ENCODE measurements at places on chromosomes 1 and 21.
A peak's percentile ranks its signal among the peaks of the same experiment; 100 is the strongest.

DNA sequence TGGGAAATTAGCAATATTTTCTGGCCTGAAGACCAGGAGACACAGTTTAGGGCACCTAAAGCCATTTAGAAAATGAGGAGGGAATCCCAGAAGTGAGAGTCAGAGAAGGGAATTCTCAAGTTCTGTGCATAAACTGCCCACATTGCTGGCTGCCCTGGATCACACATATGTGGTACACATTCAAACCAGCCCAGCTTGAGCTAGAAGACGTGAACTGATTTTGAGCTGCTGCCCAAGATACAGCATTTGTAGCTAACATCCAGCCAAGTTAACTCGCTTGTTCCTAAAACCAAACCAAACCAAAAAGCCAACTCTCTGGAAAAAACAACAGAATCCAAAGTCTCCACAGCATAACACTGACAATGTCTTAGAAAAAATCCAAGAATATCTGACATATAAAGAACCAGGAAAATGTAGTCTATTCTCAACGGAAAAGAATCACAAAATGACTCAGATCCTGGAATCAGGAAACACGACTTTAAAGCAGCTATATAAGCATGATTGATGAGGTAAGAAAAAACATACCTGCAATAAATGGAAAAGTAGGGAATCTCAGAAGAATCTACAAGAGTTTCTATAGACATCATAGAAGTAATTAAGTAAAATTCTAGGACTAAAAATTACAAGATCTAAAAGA lies 18.2 kb upstream of the QSOX1 start:
- no peak for DNase-seq

DNA sequence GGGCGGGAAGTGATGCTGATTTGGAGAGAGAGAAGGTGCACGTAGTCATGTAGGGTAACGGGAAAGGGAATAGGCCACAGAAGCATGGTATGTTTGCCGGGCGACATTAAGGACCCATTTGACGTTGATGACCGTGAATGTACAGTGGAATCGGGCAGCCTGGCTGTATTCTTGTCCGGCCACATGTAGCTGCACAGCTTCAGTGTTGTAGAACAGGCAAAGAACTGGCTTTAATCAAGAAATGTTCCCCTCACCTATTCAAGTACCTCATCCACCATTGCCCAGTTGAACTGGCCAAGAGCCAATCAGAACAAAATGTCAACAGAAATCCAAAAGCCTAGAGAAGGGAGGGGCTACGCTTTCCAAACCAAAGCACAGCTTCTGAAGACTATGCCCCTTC lies 104.8 kb downstream of the DHRS3 start:
- no peak for DNase-seq

GRCh38 chr1:211327346-211327921 lies 801 bp downstream of the TRAF5 start:
- DNase-seq = peak; percentile 62

- DNase-seq = no peak
Observed at GRCh38 chr1:15858069-15858670, 10.7 kb downstream of the SPEN start.

DNA sequence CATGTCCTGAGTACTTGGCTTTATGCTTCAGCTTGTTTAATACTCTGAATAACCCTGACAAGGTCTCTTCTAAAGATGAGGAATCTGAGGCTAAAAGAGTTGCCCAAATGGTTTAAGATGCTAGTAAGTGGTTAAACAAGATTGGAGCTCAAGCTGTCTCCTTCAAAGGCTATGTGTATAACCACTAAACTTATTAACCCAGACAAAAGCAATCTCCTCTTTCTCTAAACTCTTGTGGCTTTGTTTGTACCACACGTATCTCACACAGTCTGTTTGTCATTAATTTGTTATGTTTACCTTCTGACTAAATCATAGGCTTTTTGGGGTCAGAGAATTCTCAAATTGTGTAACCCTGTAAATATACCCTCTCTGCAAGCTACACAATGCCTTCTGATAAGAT lies 89.9 kb downstream of the HMCN1 start:
- no peak for DNase-seq

DNA sequence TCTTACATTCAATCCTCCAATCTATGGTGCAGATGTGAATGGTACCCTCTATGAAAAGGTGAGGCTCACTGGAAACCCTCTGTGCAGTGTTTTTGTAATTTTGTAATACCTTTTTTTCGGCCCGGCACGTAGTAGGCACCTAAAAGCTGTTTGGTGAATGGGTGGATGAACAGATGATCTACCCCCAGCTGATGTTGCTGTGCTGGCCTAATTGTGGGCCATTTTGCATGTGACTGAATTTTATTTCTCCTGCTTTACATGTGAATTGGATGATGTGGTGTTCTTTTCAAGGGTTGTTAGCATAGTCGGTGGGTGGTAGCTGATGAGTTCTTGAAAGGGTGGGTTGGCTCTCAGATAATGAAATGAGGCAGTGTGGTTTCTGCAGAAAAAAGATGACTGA lies 10.4 kb downstream of the KDM4A start:
- DNase-seq = no peak

DNA sequence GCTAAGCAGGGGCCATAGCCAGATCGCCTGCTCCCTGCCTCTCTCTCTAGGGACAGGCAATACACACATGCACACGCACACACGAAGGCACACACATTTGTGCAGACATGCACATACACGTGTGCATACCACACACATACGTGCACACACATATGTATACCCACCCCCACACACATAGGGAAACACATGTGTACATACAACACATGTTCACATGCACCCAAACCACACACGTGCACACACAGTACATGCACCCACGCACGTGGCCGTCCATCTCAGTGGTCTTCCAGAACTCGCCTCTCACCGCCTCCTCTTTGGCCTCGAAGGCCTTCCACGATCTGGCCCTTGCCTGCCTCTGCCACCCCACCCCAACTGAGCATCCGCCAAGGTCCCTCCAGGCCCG lies 25.3 kb upstream of the PEX10 start:
- DNase-seq = no peak

- no peak for DNase-seq
Observed at GRCh38 chr1:62318756-62319544, at the start of gene KANK4. TSS of gene KANK4 (minus strand) at chr1:62319434. CDS start at chr1:62281564, 37,870 bp downstream.

DNA sequence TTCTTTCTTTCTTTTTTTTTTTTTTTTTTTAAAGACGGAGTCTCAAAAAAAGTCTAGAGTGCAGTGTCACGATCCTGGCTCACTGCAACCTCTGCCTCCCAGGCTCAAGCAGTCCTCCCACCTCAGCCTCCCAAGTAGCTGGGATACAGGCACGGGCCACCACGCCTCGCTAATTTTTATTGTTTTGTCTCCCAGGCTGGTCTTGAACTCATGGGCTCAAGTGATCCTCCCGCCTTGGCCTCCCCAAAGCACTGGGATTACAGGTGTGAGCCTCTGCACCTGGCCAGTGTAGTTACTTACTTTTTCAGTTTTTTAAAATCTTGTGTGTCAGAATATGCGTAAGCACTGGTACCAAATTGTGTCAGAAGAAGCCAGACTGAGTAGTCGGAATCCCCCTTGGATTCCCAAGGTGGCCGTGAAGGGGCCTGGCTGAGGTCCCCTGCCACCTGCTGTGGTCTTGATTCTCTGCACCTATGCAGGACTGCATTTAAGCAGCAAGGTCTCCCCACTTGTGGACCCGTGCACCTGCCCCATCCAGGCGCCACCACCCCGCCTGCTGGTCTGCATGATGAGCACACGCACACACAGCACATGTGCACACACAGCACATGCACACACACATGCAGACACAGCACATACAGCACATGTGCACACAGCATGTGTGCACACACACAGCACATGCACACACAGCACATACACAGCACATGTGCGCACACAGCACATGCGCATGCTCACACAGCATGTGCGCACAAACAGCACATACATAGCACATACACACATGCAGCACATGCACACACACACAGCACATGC lies 47.5 kb downstream of the PCNT start:
- DNase-seq = no peak

GRCh38 chr1:157834430-157834829 lies 7.2 kb downstream of the CD5L start:
- DNase-seq = no peak

GRCh38 chr1:39102537-39103327 lies 76.6 kb downstream of the NDUFS5 start:
- DNase-seq = peak; percentile 70

GRCh38 chr1:193109619-193110018 lies 4.4 kb upstream of the GLRX2 start:
- no peak for DNase-seq

GRCh38 chr1:195141294-195141693 lies 1466.9 kb downstream of the KCNT2 start:
- DNase-seq = peak; percentile 36
